ENCODE measurements at places on chromosomes 5 and 9. TPM values are rescaled to one million over a fixed set of nuclear protein-coding genes. Genes with fewer than 3 reads are reported as not detected.

DNA sequence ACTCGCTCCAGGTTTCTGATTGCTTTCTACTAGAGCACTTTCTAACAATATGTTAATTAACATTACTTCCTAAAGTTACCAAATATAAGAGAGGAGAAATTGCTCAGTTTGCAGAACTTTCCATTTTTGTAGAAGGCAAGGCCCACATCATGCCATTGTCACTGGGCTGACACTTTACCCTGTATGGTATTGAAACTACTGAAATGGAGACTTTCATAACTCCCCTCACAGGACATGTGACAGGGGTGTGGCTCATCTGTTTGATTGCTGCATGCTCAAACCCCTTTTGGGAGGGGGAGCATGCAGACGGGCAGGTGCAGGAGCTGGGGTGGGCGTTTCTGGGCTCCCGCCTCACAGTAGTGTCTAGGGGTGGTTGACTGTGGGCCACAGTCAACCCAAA lies 206.3 kb upstream of the GHR start:
- DNase-seq, result no peak

Gene IFNA16
- total RNA-seq, result not detected

DNA sequence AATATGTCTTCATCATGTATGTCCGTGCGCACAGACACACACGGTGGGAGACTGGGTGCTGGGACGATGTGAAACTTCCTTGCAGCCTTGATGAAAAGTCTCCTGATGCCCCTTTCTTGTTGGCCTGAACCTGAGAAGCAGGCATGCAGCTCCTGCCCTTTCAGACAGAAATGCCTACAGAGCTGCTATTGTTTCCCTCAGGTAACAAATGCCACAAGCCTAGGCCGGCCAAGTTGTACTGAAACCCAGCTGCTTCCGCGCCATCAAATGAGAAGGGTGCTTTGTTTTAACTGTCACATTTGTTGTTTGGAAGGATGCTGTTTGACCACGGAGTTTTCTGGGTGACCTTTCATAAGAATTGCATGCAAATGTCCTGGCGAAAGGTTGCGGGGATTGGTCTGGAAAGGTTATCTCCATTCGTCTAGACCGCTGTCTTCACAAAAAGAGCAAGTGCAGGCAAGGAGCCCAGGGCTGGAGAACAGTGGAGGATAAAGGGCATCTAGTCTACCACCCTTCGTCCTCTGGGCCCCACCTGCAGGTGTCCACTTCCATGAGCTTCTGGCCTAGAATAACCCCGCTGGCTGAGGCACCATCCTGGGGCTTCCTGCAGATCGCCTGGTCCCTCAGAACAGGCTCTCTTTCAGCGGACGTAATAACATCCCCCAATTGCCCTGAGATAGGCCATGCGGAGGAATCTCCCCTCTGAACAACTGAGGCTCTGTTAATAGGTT lies 197.2 kb downstream of the SEMA6A start:
- DNase-seq, result no peak

DNA sequence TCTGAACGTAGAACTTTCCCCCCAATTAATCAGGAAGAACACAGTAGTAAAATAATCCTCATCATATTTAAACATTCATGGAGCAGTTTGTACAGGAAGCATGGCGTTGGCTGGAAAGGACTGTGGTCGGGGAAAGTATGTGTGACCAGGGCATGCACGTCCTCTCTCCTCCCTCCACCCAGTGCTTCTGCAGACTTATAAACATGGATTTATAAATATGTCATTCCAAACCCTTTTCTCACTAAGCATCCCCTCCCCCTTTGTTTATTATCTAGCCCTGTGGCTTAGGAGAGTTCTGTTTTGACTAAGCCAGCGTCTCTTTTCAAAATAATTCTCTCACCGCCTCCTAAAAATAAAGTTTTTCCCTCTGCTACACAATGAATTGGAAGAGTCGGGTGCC lies 70.4 kb upstream of the DAP start:
- DNase-seq, result no peak

- no peak for DNase-seq
These were observed 855 bp downstream of the MCC start for GRCh38 chr5:113487416-113487780.

Data from activated naive CD8-positive, alpha-beta T cell treated with anti-CD3 and anti-CD28 coated beads for 36 hours (primary cell).